CD4-positive, alpha-beta T cell treated with Interleukin-17A for 4 hours (primary cell): ENCODE measurements at places on chromosomes 2 and 18.

DNA sequence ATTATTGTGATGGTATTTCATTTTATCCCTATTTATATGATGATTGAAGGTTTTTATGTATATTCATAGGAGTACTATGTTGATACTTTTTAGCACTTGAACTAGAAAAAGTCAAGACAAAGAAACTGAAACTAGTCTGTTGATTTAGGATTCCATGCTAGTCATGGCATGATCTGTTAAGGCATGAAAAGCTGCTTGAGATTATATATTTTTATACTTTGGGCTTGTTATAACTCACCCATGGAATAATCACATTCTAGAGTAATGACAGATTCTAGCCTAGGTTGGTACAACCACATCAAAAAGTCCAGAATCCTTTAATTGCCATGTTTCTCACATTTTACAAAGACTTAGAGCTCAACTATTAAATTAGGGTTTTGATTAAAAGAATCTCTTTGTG, 472.6 kb upstream of the CELF4 start:
- DNase-seq = no peak

DNA sequence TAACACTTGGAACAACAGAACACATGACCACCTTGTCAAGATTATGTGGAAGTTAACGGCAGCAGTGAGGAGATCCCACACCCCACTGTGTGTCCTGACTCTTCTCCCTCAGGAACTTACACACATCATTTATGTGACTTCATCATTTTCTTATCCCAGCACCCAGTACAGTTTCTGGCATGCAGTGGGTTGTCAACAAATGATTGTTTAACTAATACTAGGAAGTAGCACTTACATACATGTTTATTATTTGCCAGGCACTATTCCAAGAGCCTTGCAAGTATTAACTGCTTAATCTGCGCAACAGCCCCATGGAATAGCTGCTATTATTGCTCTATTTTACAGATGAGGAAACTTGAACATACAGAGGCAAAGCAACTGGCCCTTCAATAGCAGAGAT, 391.5 kb downstream of the TXNL1 start:
- DNase-seq = no peak

- no peak for DNase-seq
Observed at GRCh38 chr2:177930916-177931315, 141.7 kb downstream of the PDE11A start.

- DNase-seq = no peak
Observed at GRCh38 chr2:240986787-240987411, 11.5 kb upstream of the SNED1 start.

DNA sequence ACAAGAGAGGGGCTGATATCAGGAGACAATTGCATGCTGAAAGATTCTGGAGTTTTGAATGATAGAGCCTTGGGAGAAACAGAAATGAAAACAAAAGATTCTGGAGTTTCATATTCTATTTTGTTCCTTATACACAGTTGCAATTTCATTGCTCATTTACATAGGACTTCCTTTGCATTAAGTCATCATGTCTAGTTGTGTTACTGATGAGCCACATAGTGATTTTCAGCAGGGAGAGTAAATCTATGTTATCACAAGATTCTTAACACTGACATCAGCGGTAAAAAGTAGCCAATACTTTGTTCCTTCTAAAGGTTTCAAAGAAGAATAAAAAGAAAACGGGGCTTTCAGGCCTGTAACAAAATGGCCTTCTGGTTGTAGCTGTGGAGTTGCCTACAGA, 7.1 kb downstream of the ADAM17 start:
- no peak for DNase-seq
